Activated B cell treated with CpG ODN at 0.5 μM for 24 hours (primary cell): ENCODE measurements at places on chromosomes 12 and 14. TPM values are rescaled to one million over a fixed set of nuclear protein-coding genes. Genes with fewer than 3 reads are reported as not detected.

The SGPP1 gene
- 20.9 and 21.2 TPM in 2 replicates for total RNA-seq

The STYK1 gene
- total RNA-seq = not detected in 2 replicates

The CNTN1 gene
- not detected in 2 replicates for total RNA-seq

The SNRPF gene
- total RNA-seq = 35.2 and 38.2 TPM in 2 replicates

The BHLHE41 gene
- 34.5 and 40.5 TPM in 2 replicates for total RNA-seq

The COX8C gene
- not detected in 2 replicates for total RNA-seq

The DPPA3 gene
- not detected in 2 replicates for total RNA-seq

The VDR gene
- 0.64 and 0.86 TPM in 2 replicates for total RNA-seq

The GARIN6 gene
- total RNA-seq = not detected in 2 replicates

The SNRNP35 gene
- 39.5 and 51.5 TPM in 2 replicates for total RNA-seq

The SLC10A1 gene
- not detected in 2 replicates for total RNA-seq
